MCF 10A (cell line): ENCODE measurements at places on chromosomes 5 and 9. TPM values are rescaled to one million over a fixed set of nuclear protein-coding genes. Genes with fewer than 3 reads are reported as not detected.
A peak's percentile ranks its signal among the peaks of the same experiment; 100 is the strongest.

GRCh38 chr9:136075881-136076678, 19.0 kb downstream of the NACC2 start:
- H3K27me3 ChIP-seq: no peaks in the 10 kb centered on the region
- DNase-seq: no peak
- peaks cover 23% of the 10 kb centered on the region for H3K4me1 ChIP-seq
- H3K36me3 ChIP-seq: peaks cover 22% of the 10 kb centered on the region

DNA sequence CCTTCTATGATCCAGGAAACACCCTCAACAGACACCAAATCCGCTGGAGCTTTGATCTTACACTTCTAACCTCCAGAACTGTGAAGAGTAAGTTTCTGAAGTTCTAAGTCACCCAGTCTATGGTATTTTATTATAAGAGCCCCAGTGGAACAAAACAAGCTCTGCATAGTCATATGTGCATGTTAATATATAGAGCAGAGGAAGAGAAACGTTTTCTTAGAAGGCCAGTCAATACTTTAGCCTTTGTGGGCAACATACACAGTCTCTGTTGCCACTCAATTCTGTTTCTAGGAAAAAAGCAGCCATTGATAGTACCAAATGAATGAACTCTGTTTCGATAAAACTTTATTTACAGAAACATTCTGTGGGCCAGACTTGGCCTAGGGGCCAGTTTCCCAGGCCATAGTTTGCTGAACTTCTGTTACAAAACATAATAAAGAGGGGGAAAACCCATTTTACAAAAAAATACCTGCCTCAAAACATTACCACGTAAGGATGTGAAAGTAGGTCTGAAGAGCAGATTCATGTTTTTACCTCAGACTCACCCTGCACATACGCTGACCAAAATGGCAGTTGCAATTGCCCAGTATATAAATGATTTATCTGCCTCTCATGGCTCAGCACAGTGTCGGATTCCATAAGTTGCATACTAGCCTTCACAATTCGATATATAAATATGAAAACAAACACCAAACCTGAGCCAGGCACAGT, 350.5 kb downstream of the SLIT3 start:
- no peak overlapping the region for H3K27ac ChIP-seq
- H3K4me1 ChIP-seq: no peaks in the 10 kb centered on the region
- no peaks in the 10 kb centered on the region for H3K36me3 ChIP-seq
- H3K27me3 ChIP-seq: no peaks in the 10 kb centered on the region

DNA sequence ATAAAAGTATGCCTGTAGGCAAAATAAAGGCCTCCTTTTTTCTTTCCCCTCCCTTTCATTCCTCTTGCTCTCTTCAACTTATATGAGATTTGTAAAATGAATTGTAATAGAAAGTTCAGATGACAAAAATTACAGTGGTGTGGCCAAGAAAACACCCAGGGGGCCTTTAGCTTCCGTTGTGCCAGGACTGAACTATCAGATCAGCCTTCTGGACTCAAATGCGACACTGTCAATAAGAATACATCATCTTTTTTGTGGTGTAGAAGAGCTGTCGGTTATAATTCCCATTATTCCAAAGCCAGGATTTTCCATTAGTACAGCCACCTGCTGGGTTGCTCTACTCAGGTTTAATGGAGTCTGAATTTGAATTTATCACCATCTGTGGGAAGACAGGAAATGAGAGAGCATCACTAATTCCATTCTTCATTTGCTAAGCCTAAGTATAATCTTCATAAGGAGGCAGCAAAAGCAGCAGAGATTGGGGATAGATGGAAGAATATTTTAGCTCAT, 443.4 kb downstream of the ANXA1 start:
- no peaks in the 10 kb centered on the region for H3K36me3 ChIP-seq
- no peak overlapping the region for H3K4me3 ChIP-seq
- no peak for DNase-seq

DNA sequence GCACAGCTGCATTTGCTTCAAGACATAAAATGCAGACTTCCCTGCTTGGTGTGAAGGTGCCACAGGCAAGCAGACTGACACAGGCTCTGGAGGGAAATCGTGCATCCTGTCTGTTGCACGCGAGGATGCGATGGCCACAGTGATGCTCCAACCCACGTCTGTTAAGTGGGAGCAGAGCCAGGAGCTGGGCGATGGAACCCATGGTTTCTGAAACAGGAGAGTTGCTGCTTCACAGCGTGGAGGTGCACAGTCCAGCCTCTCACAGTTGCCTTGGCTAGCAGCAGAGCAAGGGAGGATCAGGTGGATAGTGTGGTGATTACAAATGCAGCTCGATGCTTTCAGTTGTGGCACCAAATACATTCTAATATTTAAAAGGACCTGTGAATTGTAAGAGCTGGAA, 108.8 kb downstream of the TENT4A start:
- H3K36me3 ChIP-seq: peaks cover 2% of the 10 kb centered on the region
- no peak overlapping the region for H3K27ac ChIP-seq
- DNase-seq: no peak
- no peak overlapping the region for H3K4me3 ChIP-seq
- peaks cover 51% of the 10 kb centered on the region for H3K27me3 ChIP-seq

DNA sequence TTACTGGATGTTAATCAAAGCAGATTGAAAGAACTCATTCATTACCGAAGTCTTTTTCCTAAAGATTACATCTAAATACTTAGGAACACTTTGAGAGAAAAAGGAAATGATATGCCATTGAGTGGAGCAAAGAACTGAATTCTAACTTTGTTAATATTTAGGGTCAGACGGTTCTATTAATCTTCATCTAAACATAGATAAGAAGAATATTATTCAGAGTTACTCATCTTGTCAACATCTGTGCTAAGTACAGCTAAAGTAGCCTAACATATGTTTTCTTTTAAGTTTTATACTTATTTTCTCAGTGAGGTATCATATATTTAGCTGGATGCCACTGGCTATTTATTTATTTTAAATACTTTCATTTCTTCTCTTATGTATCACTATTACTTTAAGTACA, 1763.7 kb downstream of the EFNA5 start:
- no peaks in the 10 kb centered on the region for H3K4me1 ChIP-seq
- H3K27ac ChIP-seq: no peak overlapping the region
- H3K27me3 ChIP-seq: no peaks in the 10 kb centered on the region
- no peaks in the 10 kb centered on the region for H3K36me3 ChIP-seq

GRCh38 chr5:81760521-81760920, 9.6 kb upstream of the SSBP2 start:
- peaks cover 24% of the 10 kb centered on the region for H3K4me1 ChIP-seq
- no peaks in the 10 kb centered on the region for H3K27me3 ChIP-seq
- H3K27ac ChIP-seq: no peak overlapping the region
- no peak for DNase-seq

DNA sequence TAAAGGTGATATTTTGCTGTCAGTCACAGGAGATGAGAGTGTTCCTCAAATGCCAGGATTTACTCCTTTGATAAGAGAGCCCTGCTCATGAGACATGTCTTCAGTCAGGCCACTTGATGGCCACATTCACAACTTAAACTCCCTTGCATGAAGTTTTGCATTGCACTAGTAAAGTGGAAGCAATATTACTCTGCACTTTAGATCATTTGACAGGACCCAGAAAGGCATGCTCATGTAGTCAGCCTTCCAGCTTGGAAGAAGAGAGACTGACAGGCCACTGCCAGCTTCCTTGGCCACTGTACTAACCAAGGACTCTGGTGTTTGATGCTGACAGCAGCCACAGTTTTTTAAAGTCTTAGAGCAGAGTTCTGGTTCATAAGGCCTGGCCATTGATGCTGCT, 42.6 kb downstream of the NPR3 start:
- no peak overlapping the region for H3K27ac ChIP-seq
- H3K4me3 ChIP-seq: no peak overlapping the region
- no peaks in the 10 kb centered on the region for H3K36me3 ChIP-seq
- no peaks in the 10 kb centered on the region for H3K27me3 ChIP-seq
- DNase-seq: peak; percentile 41
- H3K4me1 ChIP-seq: no peaks in the 10 kb centered on the region

DNA sequence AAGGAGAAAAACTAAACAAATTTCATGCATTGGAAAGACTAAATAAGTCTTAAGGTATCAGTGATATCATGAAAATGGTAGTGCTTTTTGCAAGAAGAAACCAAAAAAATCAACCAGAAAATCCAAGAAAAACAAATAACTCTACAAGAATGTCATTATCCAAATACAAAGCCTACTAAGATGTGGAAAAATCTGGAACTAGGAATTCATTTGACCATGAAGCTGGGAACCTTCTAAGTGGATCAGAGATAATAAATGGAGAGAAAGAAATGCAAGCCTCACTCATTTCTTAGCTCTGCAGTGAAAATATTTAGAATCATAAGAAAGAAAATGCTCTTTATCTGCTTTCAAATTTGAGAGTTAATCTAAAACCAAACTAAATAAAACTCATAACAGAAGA, 51.3 kb downstream of the RASEF start:
- no peak overlapping the region for H3K4me3 ChIP-seq
- no peaks in the 10 kb centered on the region for H3K27me3 ChIP-seq
- no peaks in the 10 kb centered on the region for H3K4me1 ChIP-seq
- DNase-seq: no peak

- H3K27ac ChIP-seq: no peak overlapping the region
- no peak for DNase-seq
- peaks cover 64% of the 10 kb centered on the region for H3K36me3 ChIP-seq
- no peaks in the 10 kb centered on the region for H3K27me3 ChIP-seq
These were observed 9.8 kb upstream of the RAPGEF6 start for GRCh38 chr5:131644822-131645221.

DNA sequence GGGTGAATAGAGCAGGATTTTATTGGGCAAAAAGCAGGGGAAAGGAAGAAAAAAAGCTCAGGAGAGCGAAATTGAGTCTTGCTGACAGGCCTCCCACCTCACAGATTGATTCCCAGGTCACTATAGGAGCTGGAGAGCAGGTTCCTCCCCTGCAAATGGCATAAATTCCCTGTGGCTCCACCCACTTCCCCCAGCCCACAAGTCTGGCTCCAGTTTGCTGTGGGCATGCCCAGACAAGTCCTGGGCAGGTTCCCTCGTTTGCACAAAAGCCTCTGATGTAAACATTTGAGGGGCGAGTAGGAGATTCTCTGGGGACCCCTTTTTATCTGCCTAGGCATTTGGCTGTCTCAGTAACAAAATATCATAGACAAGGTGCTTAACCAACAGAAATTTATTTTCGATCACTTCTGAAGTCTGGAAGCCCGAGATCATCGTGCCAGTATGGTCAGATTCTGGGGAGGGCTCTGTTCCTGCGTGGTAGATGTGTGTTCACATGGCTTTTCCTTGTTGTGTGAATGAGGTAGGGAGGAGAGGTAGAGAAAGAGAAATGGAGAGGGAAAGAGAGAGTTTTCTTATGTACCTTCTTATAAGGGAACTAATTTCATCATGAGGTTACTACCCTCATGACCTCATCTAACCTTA, 614.5 kb downstream of the MAT2B start:
- no peaks in the 10 kb centered on the region for H3K27me3 ChIP-seq
- peaks cover 24% of the 10 kb centered on the region for H3K4me1 ChIP-seq
- no peaks in the 10 kb centered on the region for H3K36me3 ChIP-seq
- DNase-seq: peak; percentile 62
- H3K4me3 ChIP-seq: no peak overlapping the region

- no peak overlapping the region for H3K27ac ChIP-seq
- no peak for DNase-seq
- no peaks in the 10 kb centered on the region for H3K36me3 ChIP-seq
- peaks cover 14% of the 10 kb centered on the region for H3K4me1 ChIP-seq
- H3K27me3 ChIP-seq: no peaks in the 10 kb centered on the region
These were observed 362.3 kb upstream of the PRR16 start for GRCh38 chr5:120101771-120102170.

DNA sequence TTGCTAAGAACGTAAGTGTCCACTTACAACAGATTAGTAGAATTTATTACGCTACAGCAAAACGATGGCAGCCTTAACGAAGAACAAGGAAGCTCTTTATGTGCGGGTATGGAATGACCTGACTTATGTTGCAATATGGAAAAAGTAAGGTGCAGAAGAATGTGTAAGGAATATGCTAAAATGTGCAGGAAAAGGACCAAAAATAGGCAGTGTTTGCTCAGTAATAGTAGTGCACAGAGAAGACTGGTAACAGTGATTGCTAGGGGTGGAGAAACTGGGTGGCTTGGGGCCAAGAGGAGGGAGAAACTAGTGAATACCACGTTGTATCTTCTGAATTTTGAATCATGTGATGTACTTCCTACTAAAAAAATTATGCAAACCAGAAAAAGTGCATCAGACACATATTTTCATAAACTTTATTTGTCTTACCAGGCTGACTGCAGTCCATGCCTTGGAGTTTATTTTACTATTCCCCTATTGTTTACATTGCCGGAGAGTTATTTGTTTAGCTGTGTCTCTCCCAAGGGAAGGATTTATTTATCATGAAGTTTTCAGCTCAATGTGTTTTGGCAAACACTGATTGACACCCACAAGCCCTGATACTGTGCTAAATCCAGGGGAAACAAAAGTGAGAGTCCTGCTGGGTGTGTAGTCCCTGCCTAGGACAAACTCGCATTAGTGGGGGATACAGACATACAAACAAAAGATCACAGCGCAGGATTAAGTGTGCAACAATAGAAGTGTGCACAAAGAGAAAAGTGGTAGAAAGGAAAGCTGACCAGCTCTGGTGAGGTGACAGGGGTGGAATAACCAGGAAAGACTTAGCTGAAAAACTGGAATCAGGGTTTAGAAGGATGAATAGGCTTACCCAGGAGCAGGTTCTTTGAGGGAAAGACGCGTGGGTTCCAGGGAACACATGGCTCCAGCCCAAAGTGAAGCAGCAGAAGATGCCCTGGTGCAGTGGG, 34.0 kb upstream of the ZNF484 start:
- H3K36me3 ChIP-seq: no peaks in the 10 kb centered on the region
- no peak overlapping the region for H3K27ac ChIP-seq
- H3K4me3 ChIP-seq: no peak overlapping the region
- H3K27me3 ChIP-seq: peaks cover 40% of the 10 kb centered on the region

GRCh38 chr5:33332804-33333203, 108.0 kb upstream of the TARS1 start:
- H3K27me3 ChIP-seq: no peaks in the 10 kb centered on the region
- peaks cover 15% of the 10 kb centered on the region for H3K4me1 ChIP-seq
- no peak for DNase-seq

DNA sequence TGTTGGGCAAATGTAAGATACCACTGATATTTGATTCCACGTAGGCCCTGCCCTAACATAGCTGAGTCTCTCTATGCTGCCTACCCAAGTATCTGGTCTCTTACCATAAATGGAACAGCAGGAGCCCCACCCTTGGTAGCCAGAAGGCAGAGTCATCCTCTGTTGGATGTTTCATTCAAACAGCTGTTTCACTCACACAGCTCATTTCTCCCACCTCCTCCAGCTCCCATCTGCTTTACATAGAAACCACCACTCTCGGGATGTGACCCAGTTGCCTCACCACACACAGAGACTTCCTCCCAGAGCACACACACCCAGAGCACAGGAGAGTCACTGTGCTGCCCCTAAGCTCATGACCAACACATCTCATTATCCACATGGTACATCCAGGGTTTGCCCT, 165.3 kb downstream of the TMEM167A start:
- H3K4me3 ChIP-seq: no peak overlapping the region
- no peak for DNase-seq
- H3K27ac ChIP-seq: no peak overlapping the region

The ELP1 gene
- total RNA-seq: 36.9 and 39.6 TPM in 2 replicates

The N4BP3 gene
- total RNA-seq: 0.33 and 0.56 TPM in 2 replicates

The PCDHA9 gene
- 0.25 and 0.28 TPM in 2 replicates for total RNA-seq

The ADAMTS6 gene
- 17.8 and 19.5 TPM in 2 replicates for total RNA-seq

The SPATA31A3 gene
- total RNA-seq: not detected in 2 replicates

The SLC35A4 gene
- 84.0 and 119 TPM in 2 replicates for total RNA-seq

The PPIP5K2 gene
- total RNA-seq: 29.7 and 35.5 TPM in 2 replicates

The FGFR4 gene
- total RNA-seq: 1.5 and 1.8 TPM in 2 replicates

The ELAVL2 gene
- 1.6 and 6.0 TPM in 2 replicates for total RNA-seq

The PTGES gene
- total RNA-seq: 74.0 and 96.6 TPM in 2 replicates

The CANX gene
- 1,781 and 2,325 TPM in 2 replicates for total RNA-seq

The LCN15 gene
- total RNA-seq: not detected in 2 replicates
